Transverse colon (tissue), 4 donors: ENCODE measurements at places on chromosomes 3 and 15. TPM values are rescaled to one million over a fixed set of nuclear protein-coding genes. Genes with fewer than 3 reads are reported as not detected.

GRCh38 chr3:99716463-99716995, 78.1 kb downstream of the COL8A1 start:
- H3K36me3 ChIP-seq, result no peaks in the 10 kb centered on the region
- DNase-seq, result no peak
- H3K27me3 ChIP-seq, result no peaks in the 10 kb centered on the region
- H3K4me3 ChIP-seq, result no peak overlapping the region

GRCh38 chr15:33678602-33679001, 289.7 kb upstream of the CHRM5 start:
- H3K27ac ChIP-seq, result no peak overlapping the region
- H3K27me3 ChIP-seq, result no peaks in the 10 kb centered on the region
- no peak overlapping the region for H3K4me3 ChIP-seq
- DNase-seq, result no peak
- H3K4me1 ChIP-seq, result no peaks in the 10 kb centered on the region
- H3K36me3 ChIP-seq, result no peaks in the 10 kb centered on the region

Gene CHRNB4
- not detected for total RNA-seq

DNA sequence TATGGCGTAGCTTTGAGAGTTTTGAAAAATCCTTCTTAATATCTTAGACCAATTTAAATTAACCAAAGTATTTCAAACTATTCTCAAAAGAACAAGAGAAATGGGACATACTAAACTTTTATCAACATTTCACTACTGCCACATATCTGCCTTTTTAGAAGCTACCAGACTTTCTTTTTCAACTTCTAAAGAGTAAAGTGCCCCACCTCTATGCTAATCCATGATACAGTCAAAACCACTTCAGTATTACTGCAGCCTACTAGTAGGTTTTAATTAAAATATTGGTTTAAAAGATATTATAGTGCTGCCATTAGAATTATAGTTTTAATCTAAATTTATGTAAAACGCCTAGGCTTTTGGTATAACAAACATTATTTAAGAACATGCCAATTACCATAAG, 15.1 kb downstream of the HERC1 start:
- H3K4me3 ChIP-seq, result no peak overlapping the region
- H3K27me3 ChIP-seq, result no peaks in the 10 kb centered on the region
- H3K4me1 ChIP-seq, result peaks cover 46% of the 10 kb centered on the region
- H3K27ac ChIP-seq, result no peak overlapping the region
- no peak for DNase-seq
- no peaks in the 10 kb centered on the region for H3K36me3 ChIP-seq

DNA sequence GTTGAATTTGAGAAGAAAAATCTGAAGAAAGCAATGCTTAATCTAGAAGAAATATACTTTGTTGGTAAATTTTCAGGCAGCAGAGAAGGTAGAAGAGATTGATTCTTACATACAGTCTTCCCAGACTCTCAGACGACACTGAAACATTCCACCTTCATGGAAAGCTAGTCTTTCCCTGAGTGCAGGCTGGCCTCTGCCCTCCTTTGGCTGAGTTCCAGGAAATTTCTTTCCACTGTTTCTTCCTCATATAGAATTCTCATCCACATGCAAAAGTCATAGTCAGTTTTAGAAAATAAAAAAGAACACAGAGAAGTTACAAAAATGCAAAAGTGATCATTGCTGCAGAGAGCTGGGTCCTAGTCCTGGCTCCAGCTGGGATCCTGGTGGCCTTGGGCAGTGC, 142.5 kb upstream of the PRR23C start:
- H3K36me3 ChIP-seq, result no peaks in the 10 kb centered on the region
- no peak overlapping the region for H3K27ac ChIP-seq
- H3K4me3 ChIP-seq, result no peak overlapping the region
- no peaks in the 10 kb centered on the region for H3K27me3 ChIP-seq

DNA sequence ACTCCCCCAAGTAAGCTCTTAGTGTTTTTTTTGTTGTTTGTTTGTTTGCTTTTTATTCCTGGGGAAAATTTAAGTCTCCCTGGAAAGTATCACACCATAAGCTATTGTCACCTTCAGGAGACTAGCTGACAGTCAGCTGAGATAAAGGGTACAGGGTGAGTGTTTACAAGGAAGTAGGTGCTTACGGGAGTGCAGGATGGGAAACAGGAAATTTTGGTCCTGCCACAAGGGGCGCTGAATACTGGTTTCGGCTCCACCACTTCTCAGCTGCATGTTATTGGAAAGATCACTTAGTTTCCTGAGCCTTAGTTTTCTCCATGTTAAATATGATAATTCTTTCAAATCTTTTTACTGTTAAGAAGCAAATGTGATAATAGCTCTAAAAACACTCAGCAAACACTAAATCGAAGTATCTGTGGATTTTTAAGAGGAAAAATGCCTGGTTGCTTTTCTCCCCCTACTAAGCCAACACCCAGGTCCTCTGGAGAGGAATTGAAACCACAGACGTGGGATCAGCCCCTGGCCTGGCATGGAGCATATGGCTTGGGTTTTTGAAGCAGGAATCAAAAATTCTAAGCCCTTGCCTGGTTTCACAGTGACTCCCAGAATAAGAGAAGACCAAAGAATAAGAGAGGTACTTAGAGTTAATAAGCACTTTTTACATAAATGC, 90.7 kb downstream of the SCN11A start:
- no peak overlapping the region for H3K27ac ChIP-seq
- H3K4me3 ChIP-seq, result no peak overlapping the region
- no peaks in the 10 kb centered on the region for H3K36me3 ChIP-seq
- peak; percentile 51 for DNase-seq
- no peaks in the 10 kb centered on the region for H3K4me1 ChIP-seq
- H3K27me3 ChIP-seq, result no peaks in the 10 kb centered on the region

- no peaks in the 10 kb centered on the region for H3K36me3 ChIP-seq
- H3K27ac ChIP-seq, result peak overlapping the region; percentile 94
- peak overlapping the region; percentile 84 for H3K4me3 ChIP-seq
- no peak for DNase-seq
- no peaks in the 10 kb centered on the region for H3K27me3 ChIP-seq
Observed at GRCh38 chr15:64162478-64162868, 349 bp downstream of the PPIB start.

DNA sequence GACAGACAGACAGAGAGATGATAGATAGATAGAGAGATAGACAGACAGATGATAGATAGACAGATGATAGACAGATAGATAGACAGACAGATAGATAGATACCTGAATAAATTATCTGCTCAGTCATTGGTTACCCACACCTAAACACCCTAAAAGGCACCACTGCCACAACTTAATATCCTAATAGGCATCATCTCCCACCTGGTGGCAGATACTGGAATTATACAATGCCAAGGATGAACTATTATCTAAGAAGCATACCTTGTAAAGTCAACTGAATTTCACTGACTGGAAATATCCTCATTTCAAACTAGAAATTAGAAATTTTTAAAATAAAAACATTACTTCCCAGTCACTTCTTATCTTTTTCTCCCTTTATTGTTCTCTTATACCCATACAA, 19.4 kb upstream of the ATP8B4 start:
- no peaks in the 10 kb centered on the region for H3K36me3 ChIP-seq
- H3K27ac ChIP-seq, result no peak overlapping the region
- no peaks in the 10 kb centered on the region for H3K27me3 ChIP-seq
- no peaks in the 10 kb centered on the region for H3K4me1 ChIP-seq
- DNase-seq, result no peak
- H3K4me3 ChIP-seq, result no peak overlapping the region

GRCh38 chr3:197203714-197204146, 94.7 kb downstream of the DLG1 start:
- H3K4me1 ChIP-seq, result peaks cover 20% of the 10 kb centered on the region
- no peak overlapping the region for H3K27ac ChIP-seq
- H3K36me3 ChIP-seq, result no peaks in the 10 kb centered on the region
- no peak overlapping the region for H3K4me3 ChIP-seq
- H3K27me3 ChIP-seq, result no peaks in the 10 kb centered on the region

Gene HIGD2B
- not detected for total RNA-seq

GRCh38 chr15:100737214-100737613, 134.8 kb downstream of the ASB7 start:
- no peaks in the 10 kb centered on the region for H3K4me1 ChIP-seq
- H3K36me3 ChIP-seq, result no peaks in the 10 kb centered on the region
- H3K27me3 ChIP-seq, result no peaks in the 10 kb centered on the region
- no peak overlapping the region for H3K27ac ChIP-seq

DNA sequence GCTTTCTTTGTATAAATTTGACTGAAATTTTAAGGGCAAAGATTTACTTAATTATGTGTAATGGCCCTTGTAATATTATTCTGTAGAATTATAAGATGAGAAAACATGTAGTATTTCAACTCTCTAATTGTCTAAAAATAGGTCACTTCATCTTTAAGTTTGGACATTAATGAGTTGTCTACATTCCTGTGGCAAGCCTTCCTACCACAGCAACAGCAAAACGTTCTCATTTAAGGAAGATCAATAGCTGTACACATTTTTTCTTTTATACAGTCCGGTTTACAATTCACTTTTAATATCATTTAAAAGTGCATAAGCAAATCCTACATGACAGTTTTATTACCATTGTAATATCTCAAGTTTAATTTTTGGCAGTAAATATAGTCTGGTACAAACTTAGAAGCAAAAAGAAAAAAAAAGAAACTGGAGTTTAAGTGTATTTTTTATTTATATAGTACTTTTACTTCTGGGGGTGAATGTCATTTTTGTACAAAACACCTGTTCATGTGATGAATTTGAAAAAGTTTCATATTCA, 501.8 kb downstream of the ZPLD1 start:
- no peaks in the 10 kb centered on the region for H3K4me1 ChIP-seq
- DNase-seq, result no peak

DNA sequence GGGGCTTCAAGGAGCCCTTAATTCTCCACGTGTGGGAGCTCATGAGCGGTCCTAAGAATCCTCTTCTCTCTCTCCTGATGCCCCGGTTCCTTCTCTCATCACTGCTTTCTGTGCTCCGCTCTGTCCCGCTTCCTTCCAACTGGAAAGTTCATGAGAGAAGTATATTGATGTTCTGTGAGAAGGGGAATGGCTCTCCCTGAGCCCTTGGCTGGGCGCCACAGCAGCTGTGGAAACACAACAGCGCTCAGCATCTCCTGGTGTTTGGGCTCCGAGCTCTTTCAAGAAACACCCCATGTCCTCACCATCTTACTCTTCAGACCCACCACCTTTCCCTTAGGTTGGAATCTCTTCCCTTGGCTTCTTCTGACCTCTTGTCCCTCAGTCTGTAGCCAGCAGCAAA, 161.7 kb downstream of the VGLL4 start:
- no peak overlapping the region for H3K4me3 ChIP-seq
- no peaks in the 10 kb centered on the region for H3K27me3 ChIP-seq
- peaks cover 17% of the 10 kb centered on the region for H3K4me1 ChIP-seq
- peak; percentile 30 for DNase-seq
- no peaks in the 10 kb centered on the region for H3K36me3 ChIP-seq

- no peak for DNase-seq
- no peaks in the 10 kb centered on the region for H3K27me3 ChIP-seq
- no peaks in the 10 kb centered on the region for H3K4me1 ChIP-seq
Observed at GRCh38 chr15:70314018-70314354, 216.3 kb upstream of the TLE3 start.

Gene POC1A
- 0.80 TPM for total RNA-seq

GRCh38 chr3:192433704-192434103, 293.6 kb downstream of the FGF12 start:
- H3K4me3 ChIP-seq, result no peak overlapping the region
- H3K27me3 ChIP-seq, result no peaks in the 10 kb centered on the region
- H3K36me3 ChIP-seq, result no peaks in the 10 kb centered on the region
- no peaks in the 10 kb centered on the region for H3K4me1 ChIP-seq
- DNase-seq, result no peak

Gene KBTBD13
- not detected for total RNA-seq

GRCh38 chr3:150091626-150092025, 120.9 kb upstream of the PFN2 start:
- H3K4me3 ChIP-seq, result no peak overlapping the region
- H3K27me3 ChIP-seq, result no peaks in the 10 kb centered on the region
- no peaks in the 10 kb centered on the region for H3K36me3 ChIP-seq
- H3K27ac ChIP-seq, result no peak overlapping the region
- no peaks in the 10 kb centered on the region for H3K4me1 ChIP-seq

DNA sequence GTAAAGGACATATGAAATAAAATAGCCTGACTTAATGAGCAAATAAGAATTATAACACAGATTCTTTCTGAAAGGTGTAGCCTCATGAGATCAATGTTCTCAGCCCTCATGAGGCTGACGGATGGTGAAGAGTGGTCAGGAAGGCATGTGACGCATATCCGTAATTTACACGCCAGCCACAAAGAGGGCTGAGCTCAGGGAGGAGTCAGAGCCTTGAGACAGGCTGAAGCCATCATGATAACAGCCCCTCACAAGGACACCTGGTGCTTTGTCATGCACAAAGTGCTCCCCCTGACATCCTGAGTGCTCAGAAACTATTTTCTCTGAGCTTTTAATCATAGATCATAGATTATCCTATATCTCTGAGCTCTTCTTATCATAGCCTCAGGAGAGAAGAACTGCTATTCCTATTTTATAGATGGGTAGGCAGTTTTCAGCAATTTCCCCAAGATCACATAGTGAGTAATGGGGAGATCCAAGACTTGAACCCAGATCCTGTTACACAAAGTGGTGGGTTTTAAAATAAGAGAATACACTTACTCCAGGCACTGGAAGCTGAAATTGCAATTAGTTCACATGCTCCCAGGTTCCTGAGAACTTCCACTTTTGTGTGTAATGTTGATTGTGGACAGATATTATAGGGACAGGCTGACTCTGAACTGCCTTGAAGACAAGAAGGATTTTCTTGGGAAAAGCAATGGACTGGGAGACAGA, 267.1 kb downstream of the RPLP1 start:
- peaks cover 9% of the 10 kb centered on the region for H3K4me1 ChIP-seq
- no peak overlapping the region for H3K4me3 ChIP-seq
- peak; percentile 44 for DNase-seq
- H3K27me3 ChIP-seq, result no peaks in the 10 kb centered on the region

DNA sequence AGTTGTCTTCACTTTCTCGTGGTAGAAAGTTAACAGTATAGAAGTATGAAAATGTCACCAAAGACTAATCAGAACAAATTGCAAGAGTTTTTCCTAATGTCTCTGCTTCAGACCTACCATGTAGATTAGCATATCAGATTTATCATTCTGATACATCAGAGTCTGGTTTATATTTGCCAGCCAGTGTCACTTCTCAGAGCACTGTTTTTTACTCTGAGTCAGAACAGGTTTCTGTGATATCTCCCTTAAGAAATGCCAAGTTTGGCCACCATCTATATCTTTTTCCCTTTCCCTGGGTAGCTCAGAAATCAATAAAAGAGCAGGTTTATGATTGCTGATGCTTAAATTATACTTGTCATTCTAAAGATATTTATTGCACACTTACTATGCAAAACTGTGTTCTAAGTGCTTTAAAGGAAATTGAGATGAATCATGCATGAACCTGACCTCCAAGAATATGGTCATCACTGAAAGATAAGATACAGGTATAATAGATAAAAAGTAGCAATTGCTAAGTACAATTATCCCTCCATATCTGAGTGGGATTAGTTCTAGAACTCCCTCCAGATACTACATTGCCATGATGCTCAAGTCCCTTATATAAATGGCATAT, 672.7 kb upstream of the NAALADL2 start:
- no peaks in the 10 kb centered on the region for H3K4me1 ChIP-seq
- no peaks in the 10 kb centered on the region for H3K36me3 ChIP-seq
- DNase-seq, result no peak
- H3K27me3 ChIP-seq, result no peaks in the 10 kb centered on the region
- no peak overlapping the region for H3K4me3 ChIP-seq
- no peak overlapping the region for H3K27ac ChIP-seq

GRCh38 chr15:69997813-69998212, 99.9 kb downstream of the TLE3 start:
- H3K27ac ChIP-seq, result peak overlapping the region; percentile 66
- peak; percentile 84 for DNase-seq
- H3K27me3 ChIP-seq, result no peaks in the 10 kb centered on the region
- H3K4me1 ChIP-seq, result peaks cover 8% of the 10 kb centered on the region

Gene ZNF621
- 14.7 TPM for total RNA-seq

Gene EXD1
- total RNA-seq, result not detected

Gene NANOGP8
- 1.1 TPM for total RNA-seq

Gene GPR27
- total RNA-seq, result 0.79 TPM
